Activated T-cell treated with anti-CD3 and anti-CD28 coated beads for 4 hours (primary cell): ENCODE measurements at places on chromosomes 11 and 22.

GRCh38 chr22:24474221-24474620 is 20.9 kb upstream of the UPB1 start:
- DNase-seq = no peak

- no peak for DNase-seq
Observed at GRCh38 chr22:32971276-32971675, 86.9 kb downstream of the SYN3 start.

GRCh38 chr22:36237462-36238372 is 1.6 kb downstream of the APOL2 start:
- no peak for DNase-seq

DNA sequence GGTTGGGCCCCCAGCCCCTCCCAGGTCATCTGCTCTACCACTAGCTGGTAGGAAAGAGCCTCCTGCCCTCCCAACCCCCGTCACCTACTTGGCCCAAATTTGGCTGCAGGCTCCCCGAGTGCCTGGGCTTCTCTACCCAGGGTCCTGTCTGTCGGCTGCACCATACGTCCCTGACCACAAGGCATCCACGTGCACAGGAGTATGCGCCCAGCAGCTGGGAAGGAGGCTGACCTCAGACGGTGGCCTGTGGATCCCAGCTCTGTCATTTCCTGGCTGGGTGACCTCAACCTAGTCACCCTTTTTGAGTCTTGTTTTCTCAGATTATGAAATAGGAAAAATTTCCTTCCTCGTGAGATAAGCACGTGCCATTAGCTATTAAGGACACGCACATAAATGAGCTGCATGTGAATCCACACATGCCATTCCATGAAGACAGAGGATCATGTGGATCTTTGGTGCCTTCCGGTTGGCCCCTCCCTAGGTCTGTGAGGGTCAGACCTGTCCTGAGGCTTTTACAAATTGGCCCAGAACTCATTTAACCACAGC is 13.7 kb downstream of the CYB561A3 start:
- DNase-seq = no peak

GRCh38 chr11:2952290-2952689 is 23.1 kb upstream of the PHLDA2 start:
- no peak for DNase-seq

- DNase-seq = no peak
Observed at GRCh38 chr11:47233989-47234668, 14.5 kb downstream of the ACP2 start.

DNA sequence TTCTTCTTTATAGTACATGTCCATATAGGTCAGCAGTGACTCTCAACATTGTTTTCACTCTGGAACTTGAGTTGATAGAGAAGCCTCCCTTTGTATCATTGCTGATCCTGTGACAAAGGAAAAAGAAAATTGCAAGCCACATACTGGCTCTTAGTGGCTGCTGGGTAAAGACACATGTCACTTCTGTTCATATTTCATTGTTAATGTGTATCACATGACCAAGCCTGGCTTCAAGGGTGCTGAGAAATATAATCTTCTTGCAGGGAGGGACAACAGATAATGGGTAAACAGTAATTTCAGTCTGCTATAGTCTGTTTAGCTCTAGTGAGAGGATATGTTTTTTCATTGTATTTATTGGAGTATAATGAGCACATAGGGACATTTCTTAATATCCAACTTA is 173.3 kb downstream of the PGR start:
- no peak for DNase-seq

DNA sequence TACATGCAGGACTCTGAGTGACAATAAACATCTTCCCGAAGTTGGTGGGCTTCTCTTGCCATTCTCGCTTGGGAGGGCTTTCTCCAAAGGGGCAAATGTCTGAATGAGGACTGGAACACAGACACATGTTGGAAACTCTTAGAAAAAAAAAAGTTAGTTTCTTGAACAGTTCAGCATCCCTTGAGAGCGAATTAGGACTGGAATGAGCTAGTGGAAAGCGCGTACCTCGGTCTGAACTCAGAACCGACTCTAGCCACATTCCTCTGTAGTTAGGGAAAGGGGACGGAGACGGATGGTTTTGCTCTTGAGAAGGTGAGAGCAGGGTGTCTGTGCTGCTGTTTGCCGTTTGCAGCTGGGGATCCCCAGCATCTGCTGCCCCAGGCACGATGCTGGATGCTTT is 517.3 kb downstream of the TBC1D22A start:
- no peak for DNase-seq

- DNase-seq = no peak
Observed at GRCh38 chr11:115267871-115268270, 236.3 kb downstream of the CADM1 start.

- DNase-seq = no peak
Observed at GRCh38 chr11:7657306-7658025, 15.8 kb downstream of the CYB5R2 start.
